SJSA1 (cell line): ENCODE measurements at places on chromosomes 11 and 22. TPM values are rescaled to one million over a fixed set of nuclear protein-coding genes. Genes with fewer than 3 reads are reported as not detected.

- no peak for DNase-seq
- H3K4me3 ChIP-seq = no peak overlapping the region
- H3K4me1 ChIP-seq = no peaks in the 10 kb centered on the region
- H3K27me3 ChIP-seq = 0 out of 2 replicates have a peak, but pooled peaks cover 6% of the 10 kb centered on the region
- H3K27ac ChIP-seq = no peak overlapping the region
These were observed 22.5 kb upstream of the CYP2R1 start for GRCh38 chr11:14914536-14914935.

DNA sequence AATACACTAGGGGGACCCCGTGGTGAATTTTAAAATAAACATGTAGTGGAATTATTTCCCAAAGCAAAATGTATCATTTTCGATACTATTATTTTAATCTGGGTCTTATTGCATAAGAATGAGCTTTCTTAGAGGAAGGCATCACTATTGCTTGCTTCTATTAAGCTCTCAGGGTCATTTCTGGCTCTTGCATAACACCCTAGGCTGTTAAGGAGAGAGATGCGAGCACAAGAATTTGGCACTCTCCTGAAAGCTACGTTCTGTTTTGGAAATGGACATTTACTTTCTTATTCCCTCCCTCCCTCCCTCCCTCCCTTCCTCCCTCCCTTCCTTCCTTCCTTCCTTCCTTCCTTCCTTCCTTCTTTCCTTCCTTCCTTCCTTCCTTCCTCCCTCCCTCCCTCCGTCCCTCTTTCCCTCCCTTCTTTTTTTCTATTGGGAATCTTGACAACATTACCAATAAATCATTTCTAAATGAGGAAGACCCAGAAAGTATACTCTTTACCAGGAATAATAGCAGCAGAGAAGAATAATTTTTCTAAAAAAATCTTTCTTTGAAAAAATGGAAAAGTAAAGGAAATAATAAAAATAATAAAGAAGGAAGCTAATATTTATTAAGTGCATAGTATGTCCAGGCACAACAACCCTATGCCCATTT lies 83.6 kb upstream of the BDNF start:
- no peaks in the 10 kb centered on the region for H3K27me3 ChIP-seq
- DNase-seq = no peak
- H3K36me3 ChIP-seq = no peaks in the 10 kb centered on the region

- no peak for DNase-seq
- no peak overlapping the region for H3K4me3 ChIP-seq
- no peaks in the 10 kb centered on the region for H3K27me3 ChIP-seq
- H3K36me3 ChIP-seq = no peaks in the 10 kb centered on the region
- H3K4me1 ChIP-seq = no peaks in the 10 kb centered on the region
- H3K27ac ChIP-seq = no peak overlapping the region
These were observed 643 bp downstream of the CEND1 start for GRCh38 chr11:788953-789940.

DNA sequence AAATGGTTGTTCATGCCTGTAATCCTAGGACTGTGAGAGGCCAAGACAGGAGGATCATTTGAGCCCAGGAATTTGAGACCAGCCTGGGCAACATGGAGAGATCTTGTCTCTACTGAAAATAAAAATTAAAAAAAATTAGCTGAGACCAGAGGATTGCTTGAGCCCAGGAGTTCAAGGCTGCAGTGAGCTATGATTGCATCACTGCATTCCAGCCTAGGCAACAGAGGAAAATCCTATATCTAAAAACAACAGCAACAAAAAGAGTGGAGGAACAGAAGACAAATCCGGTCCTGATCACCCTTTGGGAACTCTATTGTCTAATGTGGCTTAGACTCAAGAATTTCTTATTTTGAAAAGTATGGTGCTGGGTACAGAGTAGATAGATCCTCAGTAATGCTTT lies 17.3 kb downstream of the BARX2 start:
- no peak overlapping the region for H3K4me3 ChIP-seq
- no peaks in the 10 kb centered on the region for H3K4me1 ChIP-seq
- no peaks in the 10 kb centered on the region for H3K27me3 ChIP-seq
- no peak overlapping the region for H3K27ac ChIP-seq
- H3K36me3 ChIP-seq = no peaks in the 10 kb centered on the region

- no peak for DNase-seq
- no peaks in the 10 kb centered on the region for H3K27me3 ChIP-seq
- H3K27ac ChIP-seq = peak overlapping the region; percentile 72
- peaks cover 14% of the 10 kb centered on the region for H3K36me3 ChIP-seq
- peaks cover 55% of the 10 kb centered on the region for H3K4me1 ChIP-seq
These were observed 19.9 kb downstream of the TEAD1 start for GRCh38 chr11:12694183-12694531.

GRCh38 chr11:119979701-119980100 lies 158.2 kb downstream of the TRIM29 start:
- H3K27ac ChIP-seq = no peak overlapping the region
- no peaks in the 10 kb centered on the region for H3K36me3 ChIP-seq
- H3K27me3 ChIP-seq = no peaks in the 10 kb centered on the region
- H3K4me3 ChIP-seq = no peak overlapping the region

- H3K36me3 ChIP-seq = no peaks in the 10 kb centered on the region
- no peak for DNase-seq
- no peak overlapping the region for H3K4me3 ChIP-seq
- no peak overlapping the region for H3K27ac ChIP-seq
These were observed 401.3 kb upstream of the FAT3 start for GRCh38 chr11:91823252-91823830.

GRCh38 chr11:76790251-76790650 lies 7.1 kb downstream of the TSKU start:
- DNase-seq = no peak
- H3K36me3 ChIP-seq = no peaks in the 10 kb centered on the region
- H3K4me3 ChIP-seq = no peak overlapping the region
- peaks cover 4% of the 10 kb centered on the region for H3K4me1 ChIP-seq
- H3K27ac ChIP-seq = no peak overlapping the region
- H3K27me3 ChIP-seq = no peaks in the 10 kb centered on the region

DNA sequence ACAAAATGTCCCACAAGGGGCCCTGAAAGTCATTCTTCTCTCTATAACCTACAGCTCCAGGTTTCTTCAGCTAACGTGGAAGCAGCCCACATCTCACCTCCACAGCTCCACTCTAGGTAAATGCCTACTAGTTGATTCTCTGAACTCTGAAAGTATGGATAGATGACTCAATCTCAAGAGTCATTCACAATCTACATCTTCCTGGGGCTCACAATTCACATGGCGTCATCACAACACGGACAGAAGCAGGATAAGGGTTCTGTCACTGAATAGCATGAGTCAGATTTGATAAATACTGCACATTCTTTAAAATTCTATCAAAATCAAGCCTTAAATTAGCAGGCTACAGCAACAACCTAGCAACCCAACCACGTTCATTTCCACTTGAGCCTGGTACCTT lies 96.3 kb downstream of the PLEKHA7 start:
- no peak overlapping the region for H3K27ac ChIP-seq
- H3K4me3 ChIP-seq = no peak overlapping the region

- H3K27ac ChIP-seq = peak within 1 kb of the TSS; percentile 100
- DNase-seq = peak; percentile 99
- H3K4me1 ChIP-seq = peaks cover 55% of the 10 kb centered on the region
- no peaks in the 10 kb centered on the region for H3K27me3 ChIP-seq
These were observed at the start of gene POLDIP3 for GRCh38 chr22:42614312-42615091. POLDIP3 (minus strand) TSS chr22:42614883; CDS start chr22:42614857, 26 bp downstream.

The OTOG gene
- not detected in 2 replicates for total RNA-seq

The A4GALT gene
- total RNA-seq = 11.2 and 12.3 TPM in 2 replicates

The SMTN gene
- total RNA-seq = 121 and 155 TPM in 2 replicates

The RIC3 gene
- total RNA-seq = not detected in 2 replicates

The PAX6 gene
- total RNA-seq = 1.7 and 2.9 TPM in 2 replicates

The NOX4 gene
- 3.9 and 4.9 TPM in 2 replicates for total RNA-seq

The C1QTNF4 gene
- 0.39 TPM in 1 of 2 replicates, not detected in the other for total RNA-seq

The SHANK3 gene
- 0.22 and 0.53 TPM in 2 replicates for total RNA-seq

The P2RY2 gene
- total RNA-seq = not detected in 2 replicates
